Spleen (tissue), 13 donors: ENCODE measurements at places on chromosomes 2 and 18. TPM values are rescaled to one million over a fixed set of nuclear protein-coding genes. Genes with fewer than 3 reads are reported as not detected.

Gene BCL2L11
- total RNA-seq = 41.2 TPM

Gene ARHGAP28
- 67.9 TPM for total RNA-seq

Gene CSRNP3
- 3.4 TPM for total RNA-seq

Gene LYG2
- total RNA-seq = not detected

Gene NOL4
- total RNA-seq = not detected

Gene TRIM54
- total RNA-seq = 0.23 TPM

Gene CRYBA2
- total RNA-seq = not detected

Gene PHLPP1
- 8.5 TPM for total RNA-seq

Gene DSEL
- total RNA-seq = 5.4 TPM

Gene DYNAP
- 1.0 TPM for total RNA-seq

Gene SERPINB4
- not detected for total RNA-seq

Gene SLC4A5
- total RNA-seq = 3.7 TPM

Gene NPPC
- not detected for total RNA-seq

Gene USP34
- total RNA-seq = 143 TPM

Gene LIMS2
- 168 TPM for total RNA-seq

DNA sequence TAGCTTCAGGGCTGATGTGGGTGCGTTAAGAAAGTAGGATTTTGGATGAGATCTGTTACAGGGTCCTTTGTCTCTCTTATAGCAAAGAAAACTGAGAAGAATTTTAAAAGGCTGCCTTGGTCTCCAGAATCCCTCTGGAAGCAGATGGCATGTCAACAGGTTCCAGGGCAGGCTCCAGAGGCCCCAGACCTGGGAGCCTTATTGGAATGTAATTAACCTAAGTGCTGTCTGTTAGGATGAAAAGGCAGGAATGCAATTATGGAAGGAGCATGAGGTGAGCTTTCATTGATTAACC is 97.2 kb upstream of the PKDCC start:
- no peak for DNase-seq

DNA sequence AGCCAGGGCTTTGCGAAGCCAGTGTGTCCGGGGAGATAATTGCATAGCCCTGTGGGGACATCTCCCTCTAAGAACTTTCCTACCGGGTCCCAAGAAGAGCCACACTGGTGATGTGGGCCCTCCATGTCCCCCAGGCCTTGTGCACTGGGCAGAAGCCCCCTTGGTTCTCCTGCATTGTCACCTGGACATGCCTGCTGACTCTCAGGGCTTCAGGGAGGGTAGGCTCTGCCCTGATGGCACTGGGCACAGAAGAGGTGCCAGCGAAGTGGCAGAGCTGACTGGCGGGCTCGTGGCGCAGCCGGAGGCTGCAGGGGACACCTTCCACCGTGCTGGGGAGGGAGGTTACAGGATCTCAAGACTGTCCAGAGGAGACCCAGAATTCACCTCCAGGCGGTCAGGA is 28.3 kb downstream of the GLI2 start:
- DNase-seq = peak; percentile 59

DNA sequence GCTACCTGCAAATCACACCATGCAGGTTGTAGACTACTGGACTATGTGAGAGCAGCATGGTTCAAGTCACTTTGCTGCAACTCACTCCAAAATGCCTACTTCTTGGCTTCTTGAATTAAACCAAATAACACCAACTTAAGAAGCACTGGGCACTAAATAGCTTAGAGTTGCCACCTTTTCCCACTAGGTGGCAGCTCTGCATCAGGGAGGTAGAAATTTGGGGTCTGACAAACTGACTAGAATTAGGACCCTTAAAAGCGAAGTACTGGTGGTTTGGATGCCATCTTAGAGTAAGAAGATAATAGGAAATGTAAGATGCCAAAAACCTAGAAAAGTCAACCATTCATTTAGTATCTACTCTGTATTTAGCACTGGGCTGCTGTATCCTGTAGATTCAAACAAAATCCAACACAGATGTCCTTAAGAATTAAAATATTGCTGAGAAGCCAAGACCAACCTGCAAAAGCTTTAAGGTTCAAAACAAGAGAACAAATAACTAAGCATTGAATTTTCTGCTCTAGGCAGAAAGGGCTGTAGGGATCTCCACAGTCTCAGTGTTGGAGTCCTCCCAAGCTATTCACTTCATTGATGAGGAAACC is 65.5 kb downstream of the CCBE1 start:
- no peak for DNase-seq

DNA sequence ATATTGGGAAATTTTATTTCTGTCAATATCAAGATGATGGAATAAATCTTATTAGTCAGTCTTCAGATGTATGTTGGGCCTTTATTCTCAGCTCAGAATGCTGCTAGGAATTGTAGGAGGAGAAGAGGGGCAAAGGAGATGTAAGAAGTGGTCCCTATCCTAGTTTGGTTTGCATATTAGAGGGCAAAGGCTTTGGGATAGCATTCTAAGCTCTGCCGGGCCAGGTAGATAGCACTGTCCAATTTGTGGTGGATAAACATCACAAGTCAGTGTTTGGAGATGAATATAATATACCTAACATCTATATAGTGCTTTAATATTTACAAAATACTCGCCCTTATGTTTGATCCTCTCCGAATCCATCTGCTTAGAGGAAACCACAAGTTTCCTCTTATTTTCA is 149.2 kb downstream of the GULP1 start:
- DNase-seq = no peak

- DNase-seq = peak; percentile 97
Observed at GRCh38 chr18:79405781-79406575, 10.2 kb downstream of the NFATC1 start.

DNA sequence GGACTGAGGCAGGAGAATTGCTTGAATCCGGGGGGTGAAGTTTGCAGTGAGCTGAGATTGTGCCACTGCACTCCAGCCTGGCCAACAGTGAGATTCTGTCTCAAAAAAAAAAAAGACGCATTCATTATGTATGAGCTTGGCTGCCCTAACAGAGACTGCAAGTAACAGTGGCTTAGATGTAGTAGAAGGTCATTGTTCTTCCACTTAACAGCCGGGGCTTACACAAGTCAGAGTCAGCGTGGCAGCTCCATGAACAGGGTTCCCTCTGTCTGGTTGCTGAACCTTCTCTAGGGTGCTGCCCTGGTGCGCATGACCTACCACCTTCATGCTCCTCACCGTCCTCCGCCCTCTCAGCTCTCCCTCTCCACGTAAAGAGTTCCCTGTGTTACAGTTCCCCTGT is 49.1 kb upstream of the IGFBP2 start:
- no peak for DNase-seq

DNA sequence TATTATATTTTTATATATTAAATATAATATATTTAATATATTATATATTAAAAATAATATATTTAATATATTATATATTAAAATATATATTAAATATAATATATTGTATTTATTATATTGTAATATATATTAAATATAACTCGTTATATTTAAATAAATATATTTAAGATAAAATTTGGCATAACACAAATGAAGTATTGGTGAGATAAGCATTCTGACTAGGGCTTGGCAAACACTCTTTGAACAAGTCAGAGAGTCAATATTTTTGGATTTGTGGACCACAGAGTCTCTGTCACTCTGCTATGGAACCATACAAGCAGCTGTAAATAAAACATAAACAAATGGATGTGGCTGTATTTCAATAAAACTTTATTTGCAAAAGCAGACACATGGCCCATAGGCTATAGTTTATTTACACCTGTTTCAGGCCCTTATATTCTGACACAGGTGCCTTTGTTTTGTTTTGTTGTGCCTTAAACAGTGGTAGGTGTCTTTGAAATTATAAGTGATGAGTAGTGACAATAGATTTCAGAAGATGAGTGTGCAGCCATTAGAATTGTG is 190.1 kb downstream of the EPHA4 start:
- no peak for DNase-seq

- no peak for DNase-seq
Observed at GRCh38 chr2:225867071-225867470, 467.6 kb downstream of the NYAP2 start.

DNA sequence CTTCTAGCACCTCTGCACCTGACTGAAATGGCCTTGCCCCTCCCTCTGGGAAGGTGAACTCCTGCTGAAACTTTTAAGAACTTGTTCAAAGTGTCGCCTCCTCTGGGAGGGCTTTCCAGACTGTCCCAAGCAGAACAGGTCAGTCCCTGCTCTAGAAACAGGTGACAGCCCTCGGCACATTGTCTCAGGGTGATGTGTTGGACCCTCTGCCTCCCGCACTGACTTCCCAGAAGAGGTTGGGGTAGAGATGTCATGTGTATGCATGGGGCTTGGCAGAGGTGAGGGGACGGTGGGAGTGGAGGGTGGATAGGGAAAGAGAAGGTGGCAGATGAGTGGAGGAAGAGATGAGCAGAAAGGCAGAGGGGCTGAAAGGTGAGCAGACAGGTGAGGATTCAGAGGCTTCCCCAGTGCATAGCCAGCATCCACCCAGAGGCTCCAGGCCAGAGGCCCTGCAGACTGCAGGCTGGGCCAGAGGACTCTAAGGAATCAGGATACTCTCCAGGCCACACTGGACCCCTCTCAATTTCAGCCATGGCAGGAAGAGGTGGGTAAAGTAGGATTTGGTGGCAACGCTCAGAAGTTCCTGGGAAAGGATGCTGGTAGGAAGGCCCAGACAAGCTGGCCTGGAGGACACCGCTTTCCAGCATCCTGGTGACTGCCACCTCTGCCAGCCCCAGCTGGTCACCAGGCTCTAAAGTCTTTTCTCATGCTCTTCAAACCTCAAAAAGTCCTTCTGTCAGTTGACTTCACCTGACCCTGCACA is 24.8 kb upstream of the TNS1 start:
- no peak for DNase-seq

- no peak for DNase-seq
Observed at GRCh38 chr18:7733642-7734041, 166.5 kb downstream of the PTPRM start.

- no peak for DNase-seq
Observed at GRCh38 chr2:235468978-235469655, 24.7 kb upstream of the AGAP1 start.

GRCh38 chr18:9809697-9810096 is 76.1 kb upstream of the TXNDC2 start:
- DNase-seq = no peak

DNA sequence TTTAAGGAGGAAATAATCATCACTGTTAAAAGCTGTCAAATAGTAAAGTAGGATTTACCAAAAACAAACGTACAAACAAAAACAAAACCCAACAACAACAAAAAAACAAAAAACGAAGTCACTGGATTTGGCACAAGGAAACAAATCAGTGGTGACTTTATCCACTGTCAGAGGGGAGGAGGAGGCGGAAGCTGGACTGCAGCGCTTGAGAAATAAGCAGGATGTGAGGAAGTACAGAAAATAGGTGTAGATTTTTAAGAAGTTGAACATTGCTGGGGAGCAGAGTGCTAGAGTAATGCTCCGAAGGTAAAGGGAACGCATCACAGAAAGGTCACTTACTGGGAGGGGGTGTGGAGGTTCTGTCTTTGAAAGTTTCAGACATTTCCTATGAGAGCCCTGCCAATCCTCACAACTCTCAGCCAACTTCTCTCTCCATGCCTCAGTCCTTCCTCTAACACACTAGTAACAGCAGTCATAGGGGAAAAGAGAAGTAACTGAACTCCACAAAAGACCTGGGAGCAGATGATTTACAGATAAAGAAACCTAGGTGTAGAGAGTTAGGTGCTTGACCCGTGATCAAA is 220.2 kb upstream of the SMAD7 start:
- DNase-seq = no peak

DNA sequence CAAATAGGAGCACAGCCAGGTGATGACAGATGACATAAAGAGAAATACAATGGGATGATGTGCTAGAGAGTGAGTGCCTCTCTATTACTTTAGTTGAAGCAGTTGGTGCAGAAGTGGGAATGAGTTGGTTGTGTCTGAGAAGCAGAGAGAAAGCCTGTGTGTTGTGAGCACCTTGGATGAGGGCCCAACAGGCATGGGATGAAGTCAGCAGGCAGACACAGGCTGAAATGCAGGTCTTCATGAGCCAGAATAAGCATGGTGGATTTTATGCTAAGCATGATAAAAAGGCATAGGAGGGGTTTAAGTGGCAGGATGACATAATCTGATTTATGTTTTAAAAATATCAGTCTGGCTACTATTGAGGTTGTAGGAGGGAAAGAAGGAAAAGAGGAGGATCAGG is 71.5 kb downstream of the KLHL14 start:
- no peak for DNase-seq

DNA sequence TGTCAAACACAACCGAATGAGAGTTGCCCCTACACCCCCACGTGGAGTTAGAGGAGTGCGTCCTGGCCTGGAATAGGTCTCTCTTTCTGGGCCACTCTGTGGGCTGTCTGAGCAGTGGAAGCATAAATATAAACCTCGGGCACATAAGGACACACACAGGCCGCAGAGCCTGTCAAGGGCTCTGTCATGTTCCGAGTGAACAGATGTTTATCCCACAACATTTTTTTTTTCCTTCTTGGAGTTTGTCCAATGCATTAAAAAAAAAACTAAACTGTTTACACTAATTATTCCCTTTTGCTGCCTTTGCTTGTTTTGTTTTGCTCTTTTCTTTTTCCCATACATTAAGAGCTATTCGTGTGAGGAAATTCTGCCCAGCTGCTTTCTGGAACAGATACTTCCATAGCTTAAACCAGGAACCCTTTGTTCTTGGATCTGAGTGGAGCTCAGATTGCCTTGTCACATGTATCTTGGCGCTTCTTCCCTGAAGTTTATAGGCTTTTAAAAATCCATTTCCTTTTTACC is 228.3 kb upstream of the FOSL2 start:
- no peak for DNase-seq

- DNase-seq = peak; percentile 30
Observed at GRCh38 chr2:9213477-9214051, 7.0 kb downstream of the ASAP2 start.

- no peak for DNase-seq
Observed at GRCh38 chr2:112656679-112657078, 10.9 kb downstream of the SLC20A1 start.

- no peak for DNase-seq
Observed at GRCh38 chr18:56327191-56327885, 311.1 kb downstream of the TXNL1 start.

GRCh38 chr2:70759446-70759845 is 8.6 kb downstream of the ADD2 start:
- no peak for DNase-seq

DNA sequence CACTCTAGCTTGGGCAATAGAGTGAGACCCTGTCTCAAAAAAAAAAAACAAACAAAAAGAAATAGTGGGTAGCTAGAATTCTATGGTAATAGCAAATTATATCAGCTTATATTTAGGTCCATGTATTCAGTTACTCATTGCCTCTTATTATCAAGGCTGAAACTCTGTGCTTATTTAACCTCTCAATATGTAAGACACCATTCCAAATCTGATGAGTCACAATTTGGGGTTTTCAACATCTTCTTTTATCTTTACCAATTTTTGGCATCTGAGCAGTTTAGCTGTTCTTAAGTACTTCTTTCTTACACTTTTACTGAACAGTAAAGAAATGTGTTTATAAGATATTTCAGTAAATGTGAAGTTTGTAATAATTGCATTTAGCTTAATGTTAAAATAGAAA is 69.3 kb downstream of the TTC27 start:
- DNase-seq = no peak

GRCh38 chr2:203195331-203196036 is 43.3 kb upstream of the CYP20A1 start:
- no peak for DNase-seq

DNA sequence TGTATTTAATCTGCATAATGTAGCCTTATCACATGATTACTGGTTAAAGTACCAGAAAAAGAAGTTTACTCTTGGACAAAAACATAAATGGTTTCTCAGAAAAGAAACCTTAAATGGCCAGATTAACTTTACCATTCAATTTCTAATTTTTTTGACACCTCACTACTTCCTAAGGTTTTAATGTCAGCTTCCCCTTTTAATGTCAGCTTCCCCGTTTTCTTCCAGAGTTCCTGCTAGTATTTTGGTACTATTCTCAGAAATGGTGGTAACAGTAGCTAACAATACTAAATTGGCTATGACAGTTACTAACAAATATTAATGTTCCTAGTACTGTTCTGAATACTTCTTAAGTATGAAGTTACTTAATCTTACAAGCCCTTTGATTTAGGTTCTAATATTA is 22.4 kb upstream of the SLC8A1 start:
- no peak for DNase-seq
